ENCODE measurements at places on chromosomes 6 and 20.

GRCh38 chr6:166950443-166950821 lies 5.9 kb downstream of the RNASET2 start:
- no peak for DNase-seq

DNA sequence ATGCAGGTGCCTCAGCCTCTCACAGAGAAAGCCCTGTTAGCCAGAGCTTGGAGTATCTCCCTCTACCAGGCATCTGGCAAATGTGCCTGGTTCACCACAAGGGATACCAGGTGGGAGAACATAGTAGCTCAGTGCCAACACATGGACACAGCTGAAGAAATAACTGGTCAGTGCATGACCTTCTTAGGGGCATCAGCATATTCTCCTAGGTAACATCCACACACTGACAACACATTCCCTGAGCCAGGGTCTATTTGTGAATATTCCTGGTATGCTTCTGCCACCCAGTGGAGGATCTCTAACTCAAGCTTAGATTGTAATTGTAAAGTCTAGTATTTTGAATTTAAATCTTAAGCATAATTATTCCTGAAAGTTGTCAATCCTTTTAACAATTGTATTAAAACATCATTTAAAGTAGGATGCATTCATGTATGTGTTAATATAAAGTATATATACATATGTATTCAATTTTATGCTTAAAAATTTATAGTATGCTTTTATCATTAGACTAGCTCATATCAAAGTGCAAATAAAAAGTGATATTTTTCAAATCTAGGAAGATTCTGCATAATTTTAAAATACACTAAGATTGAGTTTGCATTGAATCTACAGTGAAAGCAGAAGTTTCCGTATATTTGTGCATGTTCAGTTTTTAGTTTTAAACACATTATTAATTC lies 45.3 kb upstream of the COL21A1 start:
- no peak for DNase-seq

DNA sequence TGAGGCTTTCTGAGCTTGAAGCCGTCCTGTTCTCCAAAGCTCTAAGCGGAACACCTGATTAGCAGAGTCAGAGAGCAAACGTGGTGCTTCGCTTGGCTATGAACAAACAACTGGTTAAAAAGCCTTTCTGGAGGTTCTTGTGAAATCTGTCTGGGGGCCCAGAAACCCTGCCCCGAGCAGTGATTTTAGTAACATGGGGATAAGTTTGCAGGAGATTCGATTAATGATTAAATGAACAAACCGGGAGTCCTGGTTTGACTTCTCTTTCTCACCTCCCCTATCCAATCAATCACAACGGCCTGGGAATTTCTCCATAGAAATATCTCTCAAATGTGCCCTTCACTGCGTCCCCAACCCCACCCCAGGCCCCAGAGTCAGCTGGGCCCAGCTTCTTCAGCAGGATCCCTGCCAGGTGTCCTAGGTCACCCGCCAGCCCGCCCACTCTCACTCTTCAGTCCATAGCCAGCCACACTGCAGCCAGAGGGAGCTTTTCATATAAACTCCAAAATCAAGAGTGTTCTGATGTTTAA lies 43.6 kb downstream of the ZDHHC14 start:
- DNase-seq, result no peak

DNA sequence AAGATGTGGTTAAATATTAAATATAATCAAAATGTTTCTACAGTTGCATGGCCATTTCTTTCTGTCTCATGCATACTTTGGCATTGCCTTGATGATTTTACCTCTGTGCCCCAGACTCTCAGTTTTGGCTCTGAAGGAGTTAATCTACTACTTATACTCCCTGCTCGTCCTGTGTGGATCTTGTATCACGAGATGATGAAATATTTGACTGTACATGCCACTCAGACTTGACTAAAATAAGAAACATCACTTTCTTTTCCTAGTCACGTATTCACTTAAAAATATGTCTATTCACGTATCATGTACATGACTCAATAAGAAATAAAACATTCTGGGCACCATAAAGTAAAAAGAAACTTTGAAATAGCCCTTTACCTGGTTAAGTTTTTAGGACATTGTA lies 397.7 kb downstream of the RFPL4B start:
- DNase-seq, result no peak

DNA sequence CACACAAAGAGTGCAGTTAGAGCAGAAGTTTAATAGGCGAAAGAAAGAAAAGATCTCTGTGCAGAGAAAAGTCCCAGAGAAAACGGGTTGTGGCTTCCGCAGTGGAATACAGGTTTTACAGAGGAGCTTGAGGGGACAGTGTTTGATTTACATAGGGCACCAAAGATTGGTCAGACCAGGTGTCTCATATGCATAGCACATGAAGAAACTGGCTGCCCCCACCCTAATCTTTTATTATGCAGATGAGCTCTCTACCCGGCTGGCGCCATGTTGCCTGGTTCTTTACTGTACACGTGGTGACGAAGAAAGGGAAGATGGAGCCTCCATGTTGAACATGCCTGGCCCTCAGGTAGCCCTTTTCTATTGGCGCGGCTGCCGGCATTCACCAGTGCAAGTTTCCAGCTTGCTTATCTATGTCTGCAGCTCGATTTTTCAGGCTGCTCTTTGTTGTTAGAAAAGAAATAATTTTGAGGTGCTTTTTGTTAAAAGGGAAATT lies 47.4 kb downstream of the SLC35B3 start:
- DNase-seq, result no peak

GRCh38 chr6:88840289-88840688 lies 123.1 kb downstream of the RNGTT start:
- no peak for DNase-seq
